ENCODE measurements at places on chromosomes 4 and X. TPM values are rescaled to one million over a fixed set of nuclear protein-coding genes. Genes with fewer than 3 reads are reported as not detected.

XAGE1A gene
- total RNA-seq: not detected

GYPE gene
- total RNA-seq: 1.0 TPM

CDS1 gene
- total RNA-seq: 6.5 TPM

C1QTNF7 gene
- 7.0 TPM for total RNA-seq

DNA sequence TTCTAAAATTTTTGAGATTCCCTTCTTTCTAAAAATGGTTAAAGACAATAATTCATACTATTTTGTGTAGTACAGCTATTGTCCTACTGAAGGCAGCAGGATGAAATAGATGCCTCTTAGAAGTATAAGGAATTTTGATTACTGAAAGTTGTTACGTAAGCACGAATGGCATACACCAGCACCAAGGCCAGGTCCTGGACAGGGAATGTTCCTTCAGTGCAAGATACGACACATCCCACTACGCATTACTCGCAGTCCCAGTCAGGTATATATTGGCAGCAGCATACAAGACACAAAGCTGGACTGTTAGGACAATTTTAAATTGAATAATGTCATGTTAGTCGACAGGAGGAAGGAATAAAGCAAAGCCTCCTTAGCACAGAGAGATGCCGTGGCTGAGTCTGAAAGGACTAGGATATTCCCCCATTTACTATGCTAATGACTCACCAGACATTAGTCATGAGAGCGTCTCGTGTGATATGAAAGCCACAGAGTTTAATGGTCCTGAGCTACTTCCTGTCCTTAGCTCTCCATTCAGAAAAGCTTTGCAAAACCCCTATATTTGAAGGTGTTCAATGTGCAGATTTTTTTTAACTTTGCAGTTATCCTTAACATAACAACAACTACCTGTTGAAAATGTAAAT, 504.3 kb downstream of the FAM133A start:
- no peak overlapping the region for H3K4me3 ChIP-seq
- no peak for DNase-seq
- H3K4me1 ChIP-seq: no peaks in the 10 kb centered on the region
- no peaks in the 10 kb centered on the region for H3K27me3 ChIP-seq

GRCh38 chr4:122500852-122501501, 44.5 kb upstream of the IL2 start:
- no peak overlapping the region for H3K4me3 ChIP-seq
- no peak overlapping the region for H3K27ac ChIP-seq
- H3K27me3 ChIP-seq: no peaks in the 10 kb centered on the region
- no peaks in the 10 kb centered on the region for H3K36me3 ChIP-seq
- no peaks in the 10 kb centered on the region for H3K4me1 ChIP-seq

DNA sequence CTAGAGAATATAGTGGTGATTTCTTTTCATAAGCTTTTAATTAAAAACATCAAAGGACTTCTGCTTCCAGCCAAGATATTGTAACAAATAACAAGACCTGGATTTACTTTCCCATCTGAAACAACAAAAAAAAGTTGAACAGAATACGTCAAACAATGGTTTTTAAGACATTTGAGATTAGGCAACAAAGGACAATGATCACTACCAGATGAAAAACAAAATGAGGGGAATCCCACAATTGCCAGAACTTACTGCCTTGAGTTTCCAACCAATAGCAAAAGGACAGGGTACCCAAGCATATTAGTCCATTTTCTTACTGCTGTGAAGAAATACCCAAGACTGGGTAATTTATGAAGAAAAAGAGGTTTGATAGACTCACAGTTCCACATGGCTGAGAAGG, 341.4 kb upstream of the INTU start:
- H3K4me3 ChIP-seq: no peak overlapping the region
- no peaks in the 10 kb centered on the region for H3K36me3 ChIP-seq
- H3K27me3 ChIP-seq: no peaks in the 10 kb centered on the region
- H3K27ac ChIP-seq: no peak overlapping the region
- no peak for DNase-seq

DNA sequence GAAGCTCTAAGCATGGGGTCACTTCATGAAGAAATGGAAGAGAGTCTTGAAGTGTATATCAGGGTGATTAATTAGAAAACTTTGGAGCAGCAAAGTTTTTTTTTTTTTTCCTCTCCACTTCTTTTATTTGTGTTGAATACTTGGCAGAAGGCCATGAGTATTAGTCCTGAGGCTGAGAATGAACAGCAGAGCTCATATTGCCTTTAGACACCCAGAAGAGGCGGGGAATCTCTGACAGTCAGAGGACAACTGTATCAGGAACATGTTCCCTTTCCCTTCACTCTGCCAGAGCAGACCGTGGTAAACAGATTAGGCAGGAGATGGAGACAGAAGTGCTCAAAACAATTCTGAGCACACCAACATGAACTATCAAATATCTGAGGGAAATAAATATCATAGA, 300.9 kb downstream of the FAM47A start:
- no peaks in the 10 kb centered on the region for H3K27me3 ChIP-seq
- no peak overlapping the region for H3K27ac ChIP-seq
- no peaks in the 10 kb centered on the region for H3K4me1 ChIP-seq
- DNase-seq: no peak
- H3K4me3 ChIP-seq: no peak overlapping the region

- DNase-seq: no peak
- H3K27ac ChIP-seq: no peak overlapping the region
- no peaks in the 10 kb centered on the region for H3K36me3 ChIP-seq
- H3K4me3 ChIP-seq: no peak overlapping the region
- no peaks in the 10 kb centered on the region for H3K4me1 ChIP-seq
These were observed 279.1 kb downstream of the ANK2 start for GRCh38 chr4:113328514-113328913.

GRCh38 chrX:82230013-82230412, 1028.1 kb downstream of the SH3BGRL start:
- H3K27me3 ChIP-seq: no peaks in the 10 kb centered on the region
- no peaks in the 10 kb centered on the region for H3K36me3 ChIP-seq
- DNase-seq: no peak
- no peaks in the 10 kb centered on the region for H3K4me1 ChIP-seq

DNA sequence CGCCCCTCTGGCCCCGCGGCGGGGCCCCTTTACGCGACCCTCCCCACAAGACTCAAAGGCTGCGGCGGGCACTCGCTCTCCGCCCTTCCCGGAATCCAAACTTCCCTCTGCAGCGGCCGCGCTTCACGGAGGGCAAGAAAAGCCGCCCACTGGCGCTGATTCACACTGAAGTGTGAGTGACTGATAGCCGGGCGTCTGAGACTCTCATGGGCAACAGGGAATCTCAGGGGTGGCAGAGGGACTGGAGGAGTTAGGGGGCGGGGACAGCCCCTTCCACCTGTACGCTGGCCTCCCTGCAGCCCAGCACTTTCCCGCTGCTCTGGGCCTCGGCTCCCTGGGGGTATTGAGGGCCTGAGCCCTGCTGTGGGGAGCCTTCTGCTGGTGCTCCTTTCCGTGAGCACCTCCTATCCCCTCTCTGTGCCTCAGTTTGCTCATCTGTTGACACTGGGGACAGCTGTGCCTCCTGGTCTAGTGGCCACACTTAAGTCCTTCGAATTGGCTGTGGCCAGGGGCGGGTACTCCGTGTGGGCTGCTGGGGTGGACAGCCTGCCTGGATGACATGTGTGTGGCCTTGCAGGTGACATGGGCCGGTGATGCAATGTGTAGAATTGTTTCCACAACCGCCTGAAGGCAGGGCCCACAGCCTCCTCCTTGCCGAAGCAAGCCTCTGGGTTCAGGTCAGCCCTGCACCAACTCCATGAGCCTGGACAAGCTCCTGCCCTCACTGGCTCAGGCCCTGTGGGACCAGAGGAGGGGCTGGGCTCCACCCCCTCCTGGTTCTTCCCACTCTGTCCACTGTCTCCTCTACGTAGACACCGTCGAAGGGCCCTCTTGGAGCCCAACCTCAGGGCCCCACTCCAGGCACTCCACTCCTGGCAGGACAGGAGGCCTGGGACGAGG, 951 bp downstream of the SH3BP2 start:
- no peaks in the 10 kb centered on the region for H3K36me3 ChIP-seq
- peak; percentile 80 for DNase-seq
- peak overlapping the region; percentile 94 for H3K27ac ChIP-seq
- H3K4me3 ChIP-seq: peak overlapping the region; percentile 80
- peaks cover 82% of the 10 kb centered on the region for H3K4me1 ChIP-seq

DNA sequence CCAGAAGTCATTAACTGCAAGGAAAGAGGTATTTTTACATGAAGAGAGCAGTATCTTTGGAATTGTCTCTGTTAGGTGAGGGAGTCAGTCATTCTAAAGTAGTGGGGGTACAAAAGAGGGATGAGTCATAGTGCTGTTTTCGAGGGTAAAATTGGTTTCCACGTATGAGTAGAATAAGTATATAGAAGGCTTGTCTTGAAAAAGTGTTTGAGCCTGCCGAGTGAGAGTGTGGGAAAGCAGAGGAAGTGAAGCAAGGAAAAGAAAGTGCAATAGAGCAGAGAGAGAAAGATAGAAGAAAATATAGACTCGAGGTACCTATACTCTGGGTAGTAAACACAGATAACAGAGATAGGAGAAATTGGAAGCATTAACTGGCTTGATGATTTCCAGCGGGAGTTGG, 696.4 kb downstream of the DMD start:
- no peaks in the 10 kb centered on the region for H3K27me3 ChIP-seq
- no peak for DNase-seq
- H3K4me1 ChIP-seq: no peaks in the 10 kb centered on the region
- H3K27ac ChIP-seq: no peak overlapping the region

GRCh38 chrX:151830911-151831310, 81.8 kb upstream of the MAGEA4 start:
- H3K27me3 ChIP-seq: no peaks in the 10 kb centered on the region
- H3K36me3 ChIP-seq: no peaks in the 10 kb centered on the region
- DNase-seq: no peak
- H3K27ac ChIP-seq: no peak overlapping the region
- no peak overlapping the region for H3K4me3 ChIP-seq
- H3K4me1 ChIP-seq: no peaks in the 10 kb centered on the region

DNA sequence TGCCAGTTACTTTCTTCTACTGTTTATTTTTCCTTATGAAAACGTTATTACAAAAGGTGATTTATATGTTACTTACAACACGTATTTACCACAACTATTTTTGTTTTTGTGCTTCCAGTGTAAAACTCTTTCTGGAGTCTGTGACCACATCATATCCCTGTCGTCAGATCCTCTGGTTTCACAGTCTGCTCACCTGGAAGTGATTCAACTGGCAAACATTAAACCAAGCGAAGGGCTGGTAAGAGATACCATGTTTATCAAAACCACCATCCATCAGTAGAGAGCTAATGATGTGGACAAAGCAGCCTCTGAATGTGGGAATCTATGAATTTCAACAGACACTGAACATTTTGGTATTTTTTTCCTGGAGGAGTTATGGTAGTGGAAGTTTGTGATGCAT, 116.1 kb downstream of the CNKSR2 start:
- no peaks in the 10 kb centered on the region for H3K4me1 ChIP-seq
- H3K36me3 ChIP-seq: no peaks in the 10 kb centered on the region
- no peak for DNase-seq
- H3K4me3 ChIP-seq: no peak overlapping the region
